Fibroblast of skin of right biceps (primary cell): ENCODE measurements at places on chromosomes 7 and 10.

DNA sequence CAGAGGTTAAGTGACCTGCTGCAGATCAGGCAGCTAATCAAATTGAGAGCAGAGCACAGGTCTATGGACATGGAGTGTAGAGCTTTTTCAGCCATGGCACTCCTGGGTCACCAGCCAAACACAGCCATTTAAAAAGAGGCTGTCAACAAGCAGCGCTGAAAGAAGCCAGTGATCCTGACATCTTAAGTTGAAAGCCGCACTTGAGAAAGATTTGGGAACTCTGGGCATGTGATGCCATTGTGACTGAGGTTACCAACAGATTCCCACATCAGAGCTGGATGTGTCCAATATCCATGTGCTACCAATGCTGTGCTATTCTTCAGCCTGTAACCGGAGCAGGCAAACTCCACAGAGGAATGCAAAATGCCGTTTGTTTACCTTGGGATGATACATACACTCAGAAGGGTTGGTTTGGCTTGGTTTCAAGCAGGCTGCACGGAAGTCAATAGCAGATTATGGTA is 56.2 kb upstream of the ABLIM1 start:
- DNase-seq, result peak; percentile 96

GRCh38 chr7:41931263-41931646 is 228.4 kb upstream of the INHBA start:
- no peak for DNase-seq

DNA sequence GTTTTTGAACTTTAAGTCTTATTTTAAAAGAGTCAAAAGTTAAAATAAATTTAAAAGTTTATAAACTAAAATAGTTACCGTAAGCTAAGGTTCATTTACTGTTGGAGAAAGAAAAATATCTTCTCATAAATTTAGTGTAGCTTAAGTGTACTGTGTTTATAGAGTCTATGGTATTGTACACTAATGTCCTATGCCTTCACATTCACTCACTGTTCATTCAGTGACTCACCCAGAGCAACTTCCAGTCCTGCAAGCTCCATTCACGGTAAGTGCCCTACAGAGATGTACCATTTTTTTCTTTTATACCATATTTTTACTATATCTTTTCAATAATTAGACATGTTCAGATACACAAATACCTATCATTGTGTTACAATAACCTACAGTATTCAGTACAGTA is 97.6 kb downstream of the PTN start:
- DNase-seq, result peak; percentile 7

GRCh38 chr7:95989301-95989700 is 216.9 kb downstream of the DYNC1I1 start:
- no peak for DNase-seq

- DNase-seq, result no peak
These were observed 331.1 kb downstream of the CALN1 start for GRCh38 chr7:72080865-72081510.

- no peak for DNase-seq
These were observed 35.9 kb downstream of the DENND11 start for GRCh38 chr7:141666071-141666470.

DNA sequence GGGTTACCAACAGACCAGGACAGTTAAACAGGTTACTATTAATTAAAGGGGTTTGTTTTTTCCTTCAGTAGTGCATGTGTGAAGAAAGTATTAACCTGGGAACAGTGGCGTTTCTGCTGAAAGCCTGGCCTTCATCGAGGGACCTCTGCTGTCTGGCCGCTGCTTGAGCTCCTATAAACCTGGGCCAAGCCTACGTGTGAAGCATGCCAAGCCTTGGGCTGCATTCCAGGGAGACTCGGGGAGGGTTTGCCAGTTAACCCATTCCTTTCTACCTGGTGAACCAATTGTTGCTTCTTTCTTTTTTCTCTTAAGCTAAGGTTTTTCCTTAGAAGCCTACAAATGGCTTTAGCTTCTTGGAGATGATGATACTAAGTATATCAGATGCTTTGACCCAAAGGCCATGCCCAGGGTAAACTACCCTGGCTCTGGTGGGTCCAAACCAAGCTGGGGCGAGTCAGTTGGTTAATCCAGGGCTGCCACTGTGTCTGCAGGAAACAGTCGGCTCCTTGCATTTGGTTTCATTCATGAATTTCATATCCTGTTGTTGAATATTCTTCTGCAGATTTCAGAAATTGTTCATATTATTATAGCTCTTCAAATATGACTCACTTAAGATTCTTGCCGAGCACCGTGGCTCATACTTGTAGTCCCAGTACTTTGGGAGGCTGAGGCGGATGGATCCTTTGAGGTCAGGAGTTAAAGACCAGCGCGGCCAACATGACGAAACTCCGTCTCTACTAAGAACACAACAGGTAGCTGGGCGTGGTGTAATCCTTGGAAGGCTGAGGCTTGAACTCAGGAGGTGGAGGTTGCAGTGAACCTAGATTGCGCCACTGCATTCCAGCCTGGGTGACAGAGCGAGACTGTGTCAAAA is 23.8 kb downstream of the PFKP start:
- peak; percentile 90 for DNase-seq

DNA sequence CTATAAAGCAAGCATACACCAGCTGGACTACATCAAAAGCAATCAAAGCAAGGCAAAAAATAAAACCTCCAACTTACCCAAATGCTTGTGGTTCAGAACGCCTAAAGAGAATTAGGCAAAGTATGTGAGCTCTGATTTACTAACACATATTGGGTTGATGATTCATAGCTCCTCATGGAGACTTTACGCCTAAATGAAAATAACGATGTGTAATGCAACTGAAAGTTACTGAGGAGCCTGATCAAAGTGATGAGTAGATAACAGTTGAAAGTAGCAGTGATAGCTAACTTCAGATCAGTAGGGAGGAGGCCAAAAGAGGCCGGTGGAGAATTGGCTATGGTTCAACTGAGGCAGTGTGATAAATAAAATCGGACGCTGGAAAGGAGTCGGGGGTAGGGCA is 85.0 kb downstream of the MPP7 start:
- peak; percentile 94 for DNase-seq

GRCh38 chr7:66687186-66687585 is 53.3 kb upstream of the RABGEF1 start:
- DNase-seq, result no peak

DNA sequence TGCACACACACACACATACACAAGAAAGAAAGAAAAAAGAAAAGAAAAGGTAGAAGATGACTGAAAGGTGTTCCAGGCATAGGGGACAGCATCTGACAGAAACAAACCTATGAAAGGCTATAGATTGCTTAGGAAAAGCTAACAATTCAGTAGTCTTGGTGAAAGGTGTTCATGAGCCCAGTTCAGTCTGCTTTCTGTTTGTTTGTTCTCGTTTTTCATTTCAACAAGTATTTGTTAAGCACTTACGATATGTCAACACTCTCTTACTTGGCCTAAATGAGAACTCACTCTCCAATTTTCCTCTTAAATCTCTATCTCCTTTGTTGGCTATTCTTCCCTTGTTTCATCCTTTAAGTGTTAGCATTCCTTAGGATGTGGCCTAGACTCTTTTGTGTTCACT is 133.2 kb downstream of the GRM8 start:
- no peak for DNase-seq

DNA sequence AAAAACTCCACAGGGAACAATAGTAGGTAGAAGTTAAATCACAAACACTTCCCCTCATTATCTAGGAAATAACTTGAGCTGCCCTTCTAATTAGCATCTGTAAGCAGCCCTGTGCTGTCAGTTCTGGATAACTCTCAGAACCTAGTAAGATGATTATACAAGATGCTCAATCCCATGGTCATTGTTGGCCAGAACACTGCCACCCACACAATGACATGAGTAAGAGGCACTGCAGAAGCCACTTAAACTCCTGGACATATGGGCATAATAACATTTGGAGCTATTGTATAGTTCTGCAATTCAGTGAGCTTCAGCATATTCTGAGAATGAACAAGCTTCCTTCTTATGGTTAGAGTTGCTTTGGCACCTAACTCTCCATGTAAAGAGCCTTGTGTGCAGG is 153.8 kb downstream of the PLPP4 start:
- DNase-seq, result no peak

- DNase-seq, result no peak
These were observed 72.5 kb downstream of the LCOR start for GRCh38 chr10:96904648-96905047.

DNA sequence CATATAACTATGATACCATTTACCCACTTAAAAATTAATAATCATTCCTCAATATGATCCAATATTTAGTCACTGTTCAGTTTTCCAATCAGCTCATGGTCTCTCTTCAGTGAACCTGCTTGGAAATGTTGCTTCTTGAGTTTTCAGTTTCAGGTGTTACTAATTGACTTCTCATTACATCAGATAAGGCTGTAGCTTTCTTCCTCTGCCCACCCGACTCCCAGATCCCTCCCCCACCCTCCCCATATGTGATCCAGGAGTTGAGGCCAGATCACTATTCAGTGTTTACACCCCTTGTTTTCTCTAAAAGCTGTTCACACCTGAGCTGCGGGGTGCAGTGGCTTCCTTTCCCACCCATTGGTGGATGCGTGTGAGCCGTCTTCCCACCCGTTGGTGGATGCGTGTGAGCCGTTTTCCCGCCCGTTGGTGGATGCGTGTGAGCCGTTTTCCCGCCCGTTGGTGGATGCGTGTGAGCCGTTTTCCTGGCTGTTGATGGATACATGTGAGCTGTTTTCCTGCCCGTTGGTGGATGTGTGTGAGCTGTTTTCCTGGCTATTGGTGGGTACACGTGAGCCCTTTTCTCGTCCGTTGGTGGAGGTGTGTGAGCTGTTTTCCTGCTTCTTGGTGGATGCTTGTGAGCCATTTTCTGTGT is 3.2 kb upstream of the MTG1 start:
- no peak for DNase-seq

GRCh38 chr7:115178835-115179234 is 256.9 kb downstream of the MDFIC start:
- peak; percentile 1 for DNase-seq
